ENCODE measurements at places on chromosomes 5 and 9.

DNA sequence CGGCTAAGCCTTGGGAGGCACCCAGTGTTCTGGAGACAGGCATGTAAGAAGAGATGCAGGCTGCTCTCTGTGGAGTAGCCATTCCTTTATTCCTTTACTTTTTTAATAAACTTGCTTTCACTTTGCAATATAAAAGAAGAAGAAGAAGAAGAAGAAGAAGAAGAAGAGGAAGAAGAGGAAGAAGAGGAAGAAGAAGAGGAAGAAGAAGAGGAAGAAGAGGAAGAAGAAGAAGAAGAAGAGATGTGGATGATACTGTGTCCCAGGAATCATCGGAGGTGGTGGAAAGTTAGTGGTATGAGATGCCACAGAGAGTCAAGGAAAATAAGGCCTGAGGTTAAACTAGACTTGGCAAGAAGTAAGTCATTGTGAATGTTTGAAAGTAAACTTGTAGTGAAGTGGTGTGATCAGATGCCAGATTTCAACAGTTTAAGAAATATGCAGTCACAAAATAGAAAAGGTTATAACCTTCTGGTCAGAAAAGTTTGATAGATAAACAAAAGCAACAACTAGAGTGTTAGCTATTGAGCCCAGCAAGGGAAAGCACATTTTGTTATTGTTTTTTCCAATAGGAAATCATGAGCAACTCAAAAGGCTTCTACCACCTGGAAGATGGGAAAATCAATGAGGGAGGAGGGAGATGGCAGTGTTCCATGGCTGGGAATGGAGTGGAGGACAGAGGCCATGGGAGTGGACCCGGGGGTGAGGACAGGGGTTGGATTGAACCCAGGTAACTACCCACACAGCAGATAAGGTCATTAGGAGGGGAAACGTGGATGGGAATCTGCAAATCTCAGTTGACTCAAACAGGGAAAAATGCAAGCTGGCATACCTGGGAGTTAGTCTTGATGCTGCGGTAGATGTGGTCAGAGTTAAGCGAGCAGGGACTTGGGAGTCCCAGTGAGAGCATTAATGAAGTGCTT, 16.8 kb downstream of the AOPEP start:
- DNase-seq = peak; percentile 93

DNA sequence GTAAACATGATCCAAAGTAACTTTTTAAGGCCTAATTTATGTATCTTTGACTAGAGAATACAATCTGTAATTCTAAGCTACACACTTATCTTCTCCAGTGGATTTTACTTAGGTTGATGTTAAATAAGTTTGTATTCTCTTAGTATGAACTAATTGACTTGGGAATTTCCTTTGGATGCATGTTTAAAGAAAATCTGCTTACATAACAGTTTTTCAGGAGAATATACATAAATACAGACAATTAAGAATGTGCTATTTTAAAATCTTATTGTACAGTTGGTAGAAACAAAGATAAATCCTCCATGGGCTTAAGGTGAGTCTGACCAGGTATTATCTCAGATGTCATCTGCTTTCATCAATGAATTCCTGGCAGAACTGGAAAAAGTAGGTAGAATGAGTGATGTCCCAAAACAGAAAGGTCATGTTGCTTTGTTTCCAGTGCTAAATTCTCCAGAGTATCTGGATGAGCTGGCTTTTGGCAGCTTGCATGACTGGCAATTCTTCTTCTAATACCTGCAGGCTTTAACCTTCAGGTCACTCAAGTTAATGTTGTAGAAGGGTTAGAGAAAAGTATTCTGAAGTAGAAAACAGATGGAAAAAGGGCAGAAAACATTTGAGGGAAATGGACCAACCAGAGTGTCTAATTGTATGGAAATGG, 150.6 kb downstream of the MACIR start:
- DNase-seq = no peak

- DNase-seq = no peak
Observed at GRCh38 chr9:79176014-79176697, 395.6 kb upstream of the TLE4 start.

GRCh38 chr9:27273186-27273585, 23.8 kb downstream of the EQTN start:
- no peak for DNase-seq

DNA sequence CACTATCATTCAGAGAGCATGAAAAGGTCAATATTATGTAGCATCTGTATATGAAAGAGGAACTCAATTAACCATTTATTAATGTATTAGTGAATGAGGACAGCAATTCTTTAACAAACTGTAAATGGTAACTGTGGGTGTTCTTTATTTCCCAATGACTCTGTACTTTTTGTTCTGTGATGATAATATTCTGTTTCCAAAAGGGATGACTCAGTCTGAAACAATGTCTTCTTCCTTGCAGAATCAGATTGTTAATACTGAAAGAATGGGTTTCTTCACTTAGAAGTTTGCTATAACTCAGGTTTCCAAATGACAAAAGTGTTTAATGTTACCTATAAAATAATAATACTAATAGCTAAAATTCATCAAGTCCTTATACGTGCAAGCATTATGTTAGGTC, 1518.7 kb upstream of the WWC1 start:
- DNase-seq = peak; percentile 7

DNA sequence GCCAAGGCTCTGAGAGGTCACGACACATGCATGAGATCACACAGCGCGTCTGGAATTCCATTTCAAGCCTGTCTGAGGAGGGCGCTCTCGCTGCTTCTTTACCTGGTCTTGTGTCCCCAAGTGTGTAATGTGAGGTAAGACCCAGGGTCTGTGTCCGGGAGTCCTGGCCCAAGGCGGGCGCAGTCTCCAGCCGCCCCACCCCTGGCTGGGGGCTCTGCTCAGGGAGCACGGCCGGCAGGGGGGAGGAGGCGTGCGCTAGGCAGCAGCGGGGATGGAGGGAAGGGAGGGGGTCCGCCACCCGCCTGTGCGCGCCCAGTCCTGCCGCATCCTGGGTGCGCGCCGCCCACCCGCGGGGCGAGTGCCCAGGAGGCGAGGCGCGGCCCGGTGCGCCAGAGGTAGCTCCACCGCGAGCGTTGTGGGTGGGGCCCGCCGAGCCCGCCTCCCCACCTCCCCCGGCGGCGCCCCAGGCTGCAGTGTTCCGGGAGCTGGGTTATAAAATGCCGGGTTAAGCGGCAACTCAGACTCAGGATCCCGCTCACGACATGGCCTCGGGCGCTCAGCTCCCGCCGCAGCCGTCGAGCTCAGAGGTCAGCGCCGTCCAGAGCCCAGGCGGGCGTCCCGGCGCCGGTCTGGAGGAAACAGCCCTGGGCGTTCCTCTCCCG, at the start of gene CCNI2:
Gene CCNI2, plus strand, starts transcription at position 473 of the 662 bp plus-strand sequence. Its CDS starts 70 bp downstream, at position 543.
- peak; percentile 34 for DNase-seq

DNA sequence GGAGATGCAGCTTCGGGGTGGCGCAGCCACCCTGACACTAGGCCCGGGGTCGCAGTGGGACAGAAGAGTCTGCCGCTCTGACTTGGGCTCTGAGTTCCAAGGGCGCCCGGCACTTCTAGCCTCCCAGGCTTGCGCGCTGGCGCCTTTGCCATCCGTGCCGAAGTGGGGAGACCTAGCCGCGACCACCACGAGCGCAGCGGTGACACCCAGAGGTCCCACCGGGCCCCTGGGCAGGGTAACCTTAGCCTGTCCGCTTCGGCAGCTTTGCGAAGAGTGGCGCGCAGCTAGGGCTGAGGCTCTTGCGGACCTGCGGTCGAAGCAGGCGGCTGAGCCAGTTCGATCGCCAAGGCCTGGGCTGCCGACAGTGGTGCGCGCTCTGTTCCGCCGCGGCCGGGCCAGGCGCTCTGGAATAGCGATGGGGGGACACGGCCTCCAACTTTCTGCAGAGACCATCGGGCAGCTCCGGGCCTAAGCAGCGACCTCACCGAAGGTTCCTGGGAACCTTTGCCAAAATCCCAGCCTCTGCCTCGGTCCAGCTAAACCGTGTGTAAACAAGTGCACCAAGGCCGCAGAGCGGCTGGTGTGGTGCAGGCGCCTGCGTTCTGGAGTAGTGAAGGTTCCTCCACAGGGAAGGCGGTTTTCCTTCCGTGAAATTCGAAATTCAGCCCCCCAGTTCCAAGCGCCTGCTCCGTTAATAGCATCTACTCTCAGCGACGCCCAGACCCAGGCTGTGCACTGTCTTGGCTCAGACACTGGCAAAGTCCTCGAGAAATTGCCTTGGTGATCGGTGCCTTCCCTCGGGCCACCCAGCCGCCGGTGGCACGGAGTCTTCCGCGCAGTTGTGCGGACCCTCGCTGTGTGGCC, 7.4 kb downstream of the TLX3 start:
- no peak for DNase-seq

DNA sequence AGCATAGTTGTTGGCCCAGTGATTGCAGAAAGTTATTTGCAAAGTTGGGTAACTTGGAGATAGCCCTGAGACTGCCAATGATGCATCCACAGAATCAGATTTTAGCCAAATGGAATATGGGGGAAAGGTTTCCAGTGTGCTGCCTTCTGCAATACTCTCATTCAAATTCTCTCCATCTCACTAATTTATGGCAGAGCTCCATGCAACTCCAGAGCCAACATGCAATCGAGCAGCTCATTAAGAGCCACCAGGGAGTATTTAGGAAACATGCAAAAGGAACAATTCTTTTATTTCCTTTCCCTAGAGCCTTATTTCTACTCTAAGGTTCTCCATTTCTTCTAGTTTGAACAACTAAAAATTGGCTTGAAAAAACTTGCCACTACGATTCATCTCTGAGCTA, 135.9 kb upstream of the MARCHF11 start:
- no peak for DNase-seq

GRCh38 chr5:38569180-38569579, 12.7 kb upstream of the LIFR start:
- no peak for DNase-seq

DNA sequence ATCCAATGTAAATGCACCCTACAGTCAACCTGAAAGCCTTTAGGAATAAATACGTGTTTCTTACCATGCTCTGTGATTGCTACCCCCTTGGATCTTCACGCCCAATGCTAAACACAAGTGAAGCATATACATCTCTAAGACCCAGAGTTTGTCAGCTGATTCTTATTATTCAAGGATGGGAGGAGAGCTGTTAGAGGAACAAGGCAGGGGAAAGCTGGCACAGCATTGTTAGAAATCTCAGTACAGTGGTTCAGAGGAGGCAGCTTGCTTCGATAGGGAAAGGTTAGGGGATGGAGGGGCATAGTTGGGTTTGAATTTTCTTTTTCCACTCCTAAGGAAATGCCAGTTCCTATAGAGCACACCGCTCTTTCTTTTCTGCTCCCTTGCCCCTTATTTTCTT, 16.7 kb upstream of the TAF11L2 start:
- no peak for DNase-seq

- no peak for DNase-seq
Observed at GRCh38 chr9:125241863-125242739, 958 bp upstream of the HSPA5 start.

DNA sequence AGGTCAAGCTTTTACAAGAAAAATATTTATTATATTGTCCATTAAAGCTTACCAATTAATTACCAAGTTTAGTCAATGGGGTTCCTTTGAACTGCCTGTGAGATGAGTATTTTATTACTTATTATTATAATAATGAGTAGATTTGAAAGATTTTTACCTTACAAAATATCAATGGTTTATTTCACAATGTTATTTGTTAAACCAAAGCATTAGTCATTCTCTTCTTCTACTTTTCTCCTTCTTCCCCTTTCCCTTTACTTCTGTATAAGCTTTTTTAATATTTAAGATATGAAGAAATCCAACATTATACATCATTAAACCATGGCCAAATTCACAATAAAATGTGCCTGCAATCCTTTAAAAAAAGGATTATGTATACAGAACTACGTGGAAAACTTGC, 369.5 kb downstream of the ARL15 start:
- no peak for DNase-seq

DNA sequence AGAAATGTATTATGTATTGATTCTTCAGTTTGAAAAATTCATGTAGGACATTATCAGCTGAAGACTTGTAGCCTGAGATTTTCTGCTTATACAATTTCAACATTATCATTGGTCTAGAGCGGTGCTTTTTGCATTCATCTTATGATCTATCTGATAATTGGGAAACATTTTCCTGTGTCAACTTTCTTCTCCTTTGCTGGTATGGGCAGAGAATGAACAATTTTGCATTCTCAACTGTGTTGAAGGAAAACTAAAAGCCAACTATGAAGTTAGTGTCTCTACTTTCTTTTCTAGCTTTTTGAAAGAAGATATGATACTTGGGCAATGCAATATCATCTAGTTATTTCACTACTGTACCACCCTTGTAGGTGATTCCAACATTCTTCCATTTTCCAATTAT, 10.3 kb downstream of the ZFR start:
- DNase-seq = no peak

DNA sequence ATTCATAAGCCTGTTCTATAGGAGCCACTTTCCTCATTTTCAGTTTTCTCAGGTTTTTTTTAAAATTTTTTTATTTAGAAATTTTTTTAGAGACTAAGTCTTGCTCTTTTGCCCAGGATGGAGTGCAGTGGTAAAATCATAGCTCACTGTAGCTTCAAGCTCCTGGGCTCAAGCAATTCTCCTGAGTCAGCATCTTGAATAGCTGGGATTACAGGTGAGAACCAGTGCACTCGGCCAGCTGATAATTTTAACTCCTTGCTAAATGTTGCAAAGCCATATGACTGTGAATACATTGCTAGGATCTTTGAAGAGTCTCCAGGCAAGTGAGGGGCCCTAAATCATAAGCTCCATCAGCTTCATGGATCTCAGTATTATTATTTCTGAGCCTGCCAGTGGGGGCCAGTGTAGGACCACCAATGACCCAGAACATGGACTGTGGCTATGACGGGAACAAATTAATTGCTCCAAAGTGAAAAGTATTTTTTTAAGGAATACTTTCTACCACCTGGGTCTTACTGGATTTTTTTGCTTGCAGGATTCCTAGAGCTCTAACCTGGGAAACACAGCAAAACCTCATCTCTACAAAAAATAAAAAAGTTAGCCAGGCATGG, 5.7 kb upstream of the GAPVD1 start:
- DNase-seq = no peak

GRCh38 chr5:153086486-153086885, 404.0 kb upstream of the GRIA1 start:
- DNase-seq = no peak

GRCh38 chr9:19998153-19998552, 209.3 kb upstream of the SLC24A2 start:
- DNase-seq = peak; percentile 31

DNA sequence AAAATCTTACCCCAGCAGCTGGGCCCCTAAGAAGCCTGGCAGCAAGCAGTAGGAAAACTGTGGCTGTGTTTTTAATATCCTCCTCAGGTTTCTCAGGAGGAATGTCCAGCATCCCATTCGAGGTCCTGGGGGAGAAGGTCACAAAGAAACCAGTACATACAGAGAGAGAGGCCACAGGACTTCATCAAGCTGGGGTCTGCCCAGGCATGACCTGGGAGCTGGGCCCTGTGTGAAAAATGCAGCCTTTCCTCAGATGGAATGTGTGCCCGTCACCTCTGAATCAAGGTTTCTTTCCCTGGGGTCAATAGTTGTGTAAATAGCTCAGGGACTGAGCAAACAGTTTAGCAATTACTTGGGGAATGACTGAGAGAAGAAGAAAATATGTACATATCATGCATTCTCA, 33.9 kb upstream of the RAD23B start:
- peak; percentile 11 for DNase-seq

GRCh38 chr9:107394264-107394663, 95.3 kb downstream of the KLF4 start:
- DNase-seq = no peak
